ENCODE measurements at places on chromosomes 2 and 18. TPM values are rescaled to one million over a fixed set of nuclear protein-coding genes. Genes with fewer than 3 reads are reported as not detected.

The VIT gene
- 34.0 TPM for total RNA-seq

The ABCG5 gene
- not detected for total RNA-seq

The LYPD1 gene
- total RNA-seq = 146 TPM

The VSNL1 gene
- total RNA-seq = 0.94 TPM

The FOXD4L1 gene
- total RNA-seq = 0.07 TPM

DNA sequence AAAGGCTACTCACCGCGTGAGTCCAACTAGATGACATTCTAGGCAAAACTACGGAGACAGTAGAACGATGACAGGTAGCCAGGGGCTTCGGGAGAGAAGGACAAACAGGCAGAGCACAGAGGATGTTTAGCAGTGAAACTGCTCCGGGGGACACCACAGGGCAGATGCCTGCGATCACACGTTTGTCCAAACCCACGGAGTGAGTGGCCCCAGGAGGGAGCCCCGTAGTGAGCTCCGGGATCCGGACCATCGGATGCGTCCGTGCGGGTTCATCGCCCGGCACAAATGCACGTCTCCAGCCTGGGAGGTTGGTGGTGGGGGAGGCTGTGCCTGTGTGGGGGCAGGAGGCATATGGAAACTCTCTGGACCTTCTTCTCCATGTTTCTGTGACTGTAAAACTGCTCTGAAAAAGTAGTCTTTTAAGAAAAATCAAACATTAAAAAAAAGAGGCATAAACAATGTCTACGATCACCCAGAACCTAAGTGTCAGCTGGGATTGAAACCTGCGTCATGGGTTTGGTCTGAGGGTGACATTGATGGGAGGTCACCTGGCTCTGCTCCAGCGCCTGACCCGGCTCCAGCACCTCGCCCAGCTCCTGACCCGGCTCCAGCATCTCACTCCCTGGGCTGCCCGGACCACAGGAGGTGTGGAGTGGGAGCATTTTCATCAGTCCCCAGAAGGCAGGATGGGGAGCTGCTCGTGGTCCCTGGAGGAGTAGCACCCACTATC is 83.0 kb upstream of the CTDP1 start:
- no peak for DNase-seq

DNA sequence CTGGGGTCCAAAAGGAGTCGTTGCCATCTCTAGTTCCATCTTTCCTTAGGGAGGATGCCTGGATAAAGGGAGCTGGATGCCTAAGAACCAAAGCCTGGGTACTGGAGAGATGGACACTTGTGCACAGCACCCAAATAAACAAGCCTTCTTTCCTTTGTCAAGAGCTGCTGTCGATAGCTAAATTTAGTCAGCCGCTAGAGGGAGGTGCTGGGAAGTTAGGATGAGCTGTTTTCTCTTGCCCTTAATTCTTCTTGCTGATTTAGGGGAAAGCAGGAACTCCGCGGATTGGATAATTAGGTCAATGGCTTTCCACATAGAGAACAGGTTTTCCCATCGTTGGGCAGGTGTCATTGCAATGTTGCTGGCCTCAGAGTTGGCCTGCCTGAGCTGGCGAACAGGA is 30.9 kb upstream of the SERPINB12 start:
- DNase-seq = peak; percentile 62

GRCh38 chr2:85133751-85134254 is 611 bp downstream of the TCF7L1 start:
- DNase-seq = peak; percentile 54

DNA sequence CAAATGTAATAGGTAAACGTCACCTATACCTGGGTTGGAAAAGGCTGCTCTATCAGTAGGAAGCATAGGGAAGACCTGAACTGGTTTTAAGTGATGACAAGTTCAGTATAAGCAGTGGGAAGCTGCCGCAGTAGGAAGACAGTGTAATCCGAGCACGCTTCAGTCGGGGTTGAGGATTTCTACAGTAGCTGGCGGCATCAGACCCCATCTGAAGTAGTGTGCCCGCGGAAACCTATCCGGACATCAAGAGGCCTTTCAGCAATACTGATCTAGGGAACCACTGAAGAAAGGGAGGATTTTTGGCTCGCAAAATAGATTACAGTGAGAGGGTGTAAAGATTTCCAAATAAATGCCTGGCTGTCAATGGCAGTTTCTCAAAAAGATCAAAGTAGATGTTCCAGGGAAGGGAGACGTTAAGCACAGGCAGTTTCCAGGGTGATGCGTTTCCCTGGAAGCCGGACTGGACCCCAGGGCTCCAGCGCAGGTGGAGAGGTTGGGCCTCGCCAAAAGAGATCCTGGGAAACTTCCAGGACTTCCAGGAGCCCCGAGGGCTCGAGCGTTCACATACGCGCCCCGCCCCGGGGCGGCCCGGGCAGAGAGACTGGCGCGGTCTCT is 5.3 kb downstream of the LOXL3 start:
- DNase-seq = no peak

DNA sequence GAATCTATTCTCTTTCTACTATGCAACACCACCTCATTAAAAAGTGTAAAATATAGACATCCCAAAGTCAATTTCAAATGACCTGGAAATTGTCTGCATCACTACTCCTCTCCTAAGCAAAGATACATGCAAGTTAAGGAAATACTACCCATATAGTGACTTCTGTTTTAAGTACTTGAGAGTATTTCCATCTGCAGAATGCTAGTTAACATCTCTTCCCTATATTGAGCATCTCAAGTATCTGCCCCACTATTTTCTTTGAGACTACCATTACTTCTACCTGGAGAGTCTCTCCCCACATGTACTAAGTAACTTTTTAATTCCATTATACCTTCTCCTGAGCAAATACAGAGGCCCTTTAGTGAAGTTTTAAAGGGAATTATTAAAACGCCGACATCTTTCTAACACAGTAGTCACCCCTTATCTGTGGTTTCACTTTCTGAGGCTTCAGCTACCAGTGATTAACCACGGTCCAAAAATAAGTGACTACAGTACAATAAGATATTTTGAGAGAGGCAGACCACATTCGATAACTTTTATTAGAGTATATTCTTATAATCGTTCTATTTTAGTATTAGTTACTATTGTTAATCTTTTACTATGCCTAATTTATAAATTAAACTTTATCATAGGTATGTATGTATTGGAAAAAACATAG is 21.8 kb downstream of the CWC22 start:
- DNase-seq = no peak

DNA sequence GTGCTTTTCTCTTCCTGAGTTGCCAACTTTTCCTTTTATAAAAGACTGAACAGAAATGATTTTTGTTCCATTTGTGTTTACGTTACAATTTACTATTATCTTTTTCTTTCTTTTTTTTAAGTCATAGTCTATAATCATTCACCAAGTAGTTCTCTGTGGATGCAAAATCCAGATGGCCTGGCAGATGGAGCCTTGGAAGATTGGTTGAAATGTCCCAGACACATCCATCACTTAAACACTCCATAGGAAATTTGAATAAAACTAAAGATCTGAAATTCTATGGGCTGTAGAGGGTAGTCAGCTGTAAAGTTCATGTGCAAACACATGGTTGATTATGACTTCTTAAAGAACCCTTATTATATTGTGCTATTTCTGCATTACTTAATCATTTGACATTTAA is 164.8 kb upstream of the DOCK10 start:
- no peak for DNase-seq

DNA sequence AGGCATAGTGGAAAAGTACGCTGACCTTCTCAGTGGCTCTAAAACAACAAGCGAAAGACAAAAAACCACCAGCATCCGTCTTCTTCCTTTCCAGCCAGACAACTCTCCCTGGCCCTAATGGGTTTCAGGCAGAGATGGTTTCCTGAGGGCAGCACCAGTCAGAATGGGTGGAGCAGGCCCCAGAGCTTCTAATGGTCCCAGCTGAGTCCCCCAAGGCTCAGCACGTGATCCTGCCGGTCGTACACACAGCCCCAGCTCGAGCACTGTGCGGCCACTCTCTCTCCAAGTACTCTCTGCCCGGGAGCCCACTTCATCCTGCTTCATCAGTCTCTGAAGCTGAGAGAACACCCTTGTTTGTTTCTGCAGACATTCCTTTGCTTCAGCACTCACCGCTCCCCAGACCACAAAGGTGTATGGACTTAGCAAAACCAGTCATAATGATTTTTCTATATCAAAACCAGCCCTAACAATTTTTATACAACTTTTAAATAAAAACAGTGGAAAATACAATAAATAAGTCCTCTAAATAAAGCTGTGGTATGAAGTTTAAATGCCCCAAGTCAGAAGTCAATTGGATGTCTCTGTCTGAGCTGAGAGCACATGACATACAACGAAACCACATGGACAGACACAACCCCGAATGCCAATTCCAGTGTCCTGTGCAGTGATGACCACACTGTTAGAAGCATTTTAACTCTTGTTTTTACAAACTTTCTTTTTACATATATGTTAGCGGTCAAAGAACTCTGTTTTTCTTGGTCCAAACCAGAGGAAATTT is 63.9 kb downstream of the PARD6G start:
- DNase-seq = no peak

- DNase-seq = no peak
Observed at GRCh38 chr2:1561811-1562421, 148.7 kb downstream of the TPO start.

GRCh38 chr18:33871363-33872025 is 293.5 kb downstream of the ASXL3 start:
- DNase-seq = no peak

- DNase-seq = no peak
Observed at GRCh38 chr2:203569677-203570316, 34.7 kb upstream of the RAPH1 start.

DNA sequence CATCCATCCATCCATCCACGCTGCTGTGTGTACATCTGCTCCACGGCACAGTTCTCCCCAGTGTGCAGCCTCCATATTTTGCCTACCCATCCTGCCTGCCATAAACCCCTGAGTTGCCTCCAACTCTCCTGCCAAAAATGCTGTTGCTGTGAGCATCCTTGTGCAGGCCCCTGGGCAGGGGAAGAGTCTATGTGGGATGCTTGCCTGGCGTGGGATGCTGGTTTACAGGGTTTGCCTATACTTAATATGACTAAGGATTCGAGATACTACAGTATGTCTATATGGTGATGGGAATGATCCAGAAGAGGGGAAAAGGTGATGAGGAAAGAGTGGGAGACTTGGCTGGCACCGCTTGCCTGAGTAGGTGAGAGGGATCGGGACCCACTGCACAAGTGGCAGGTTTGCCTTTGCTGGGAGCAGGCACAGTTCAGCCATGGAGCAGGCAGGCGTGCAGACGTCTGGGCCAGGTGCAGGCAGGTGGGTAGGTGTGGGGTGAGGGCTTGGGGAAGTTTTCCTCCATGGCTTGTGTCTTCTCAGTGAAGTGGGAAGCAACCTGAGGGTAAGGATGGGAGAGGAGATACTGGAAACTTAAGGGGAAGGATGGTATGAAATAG is 30.2 kb upstream of the FAHD2A start:
- DNase-seq = no peak

GRCh38 chr2:47785986-47786385 is 3.0 kb downstream of the MSH6 start:
- no peak for DNase-seq

- DNase-seq = no peak
Observed at GRCh38 chr2:47388888-47389287, 14.1 kb upstream of the MSH2 start.

- no peak for DNase-seq
Observed at GRCh38 chr2:191363267-191363666, 118.1 kb downstream of the MYO1B start.

DNA sequence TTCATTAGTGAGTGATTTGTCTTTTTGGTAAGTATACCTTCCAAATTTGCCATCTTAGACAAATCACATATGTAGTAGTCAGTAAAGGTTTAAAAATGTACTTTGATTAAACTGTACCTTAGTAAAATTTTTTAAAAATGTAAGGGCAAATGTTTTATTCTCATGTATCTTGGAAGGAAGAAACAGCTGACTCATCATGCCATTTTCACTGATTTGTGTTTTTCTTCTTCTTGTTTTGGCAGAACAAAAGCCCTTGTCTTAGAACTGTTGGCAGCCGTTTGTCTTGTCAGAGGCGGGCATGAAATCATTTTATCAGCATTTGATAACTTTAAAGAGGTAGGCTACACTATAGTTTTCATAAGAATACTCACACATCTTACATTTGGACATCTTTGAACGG is 136.5 kb downstream of the PRPF40A start:
- DNase-seq = no peak

- no peak for DNase-seq
Observed at GRCh38 chr2:98383166-98383565, 36.9 kb downstream of the CNGA3 start.

DNA sequence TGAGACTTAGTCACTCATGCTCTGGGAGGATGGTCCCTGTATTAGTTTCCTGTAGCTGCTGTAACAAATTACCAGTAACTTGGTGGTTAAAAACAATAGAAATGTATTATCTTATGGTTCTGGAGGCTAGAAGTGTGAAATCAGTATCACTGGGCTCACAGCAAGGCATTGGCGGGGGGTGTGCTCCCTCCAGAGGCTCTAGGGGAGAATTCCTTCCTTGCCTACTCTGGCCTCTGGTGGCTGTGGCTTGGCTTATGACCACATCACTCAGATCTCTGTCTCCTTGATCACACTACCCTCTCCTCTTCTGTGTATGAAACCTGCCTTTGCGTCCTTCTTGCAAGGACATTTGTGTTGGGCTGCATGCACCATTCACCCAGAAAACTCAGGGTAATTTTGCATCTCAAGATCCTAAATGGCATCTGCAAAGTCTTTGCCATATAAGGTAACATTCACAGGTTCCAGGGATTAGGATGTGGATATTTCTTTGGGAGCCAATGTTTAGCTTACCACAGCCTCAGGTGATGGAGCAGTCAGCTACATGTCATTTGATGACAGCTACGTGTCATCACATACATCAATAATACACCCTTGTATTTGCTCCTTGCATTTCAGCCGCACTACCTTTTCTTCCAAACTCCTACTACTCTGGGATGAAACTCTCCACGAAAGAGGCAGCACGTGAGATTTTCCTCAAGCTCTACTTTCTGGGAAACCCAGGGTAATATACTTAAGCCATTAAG is 49.6 kb upstream of the POU3F3 start:
- DNase-seq = no peak

DNA sequence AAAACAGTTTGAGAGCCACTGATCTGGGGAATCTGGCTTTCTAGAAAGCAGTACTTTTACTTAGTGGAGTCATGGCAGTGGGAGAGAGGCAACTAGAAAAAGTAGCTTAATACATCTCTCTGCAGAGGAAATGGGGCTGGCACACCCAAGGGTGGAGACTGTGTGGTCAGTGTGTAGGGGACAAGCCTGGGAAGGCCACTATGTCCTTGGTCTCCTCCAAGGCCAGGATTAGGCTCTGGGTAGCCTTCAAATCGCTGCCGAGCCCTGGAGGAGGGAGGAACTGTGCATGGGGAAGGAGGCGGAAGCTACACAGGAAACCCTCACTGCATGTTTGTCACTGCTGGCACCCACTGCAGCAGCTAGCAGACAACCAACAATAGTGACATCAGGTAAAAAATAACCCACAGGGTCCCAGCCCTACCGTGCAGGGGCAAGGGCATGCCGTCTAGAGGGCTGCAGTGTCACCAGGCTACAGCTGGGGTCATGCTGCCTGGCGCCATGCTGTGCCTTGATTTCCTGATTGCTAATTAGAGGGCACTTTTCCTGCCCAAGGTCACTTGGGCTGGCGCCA is 34.8 kb downstream of the LBH start:
- peak; percentile 36 for DNase-seq

All from M059J (cell line).